ENCODE measurements at places on chromosomes 12 and 14.
A peak's percentile ranks its signal among the peaks of the same experiment; 100 is the strongest.

DNA sequence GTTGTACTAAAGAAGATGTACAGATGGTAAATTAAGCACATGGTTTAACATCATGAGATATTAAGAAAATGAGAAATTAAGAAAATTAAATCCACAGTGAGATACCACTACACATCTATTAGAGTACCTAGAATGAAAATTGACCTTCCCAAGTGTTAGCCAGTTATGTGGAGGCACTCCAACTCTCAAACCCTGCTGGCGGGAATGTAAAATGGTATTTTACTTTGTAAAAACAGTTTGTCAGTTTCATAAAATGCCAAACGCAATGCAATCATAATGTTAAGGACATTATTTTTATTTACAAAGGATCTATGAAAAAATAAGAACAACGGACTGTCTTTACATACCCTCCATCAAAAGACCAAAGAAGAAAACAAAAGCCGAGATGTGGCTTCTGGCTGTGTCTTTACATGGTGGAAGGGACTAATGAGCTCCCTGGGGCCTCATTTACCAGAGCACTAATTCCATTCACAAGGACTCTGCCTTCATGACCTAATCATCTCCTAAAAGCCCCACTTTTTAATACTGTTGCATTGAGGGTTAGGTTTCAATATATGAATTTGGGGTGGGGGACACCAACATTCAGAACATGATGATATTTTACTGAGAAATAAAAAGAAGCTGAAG lies 1178.7 kb downstream of the AACS start:
- no peak for DNase-seq

DNA sequence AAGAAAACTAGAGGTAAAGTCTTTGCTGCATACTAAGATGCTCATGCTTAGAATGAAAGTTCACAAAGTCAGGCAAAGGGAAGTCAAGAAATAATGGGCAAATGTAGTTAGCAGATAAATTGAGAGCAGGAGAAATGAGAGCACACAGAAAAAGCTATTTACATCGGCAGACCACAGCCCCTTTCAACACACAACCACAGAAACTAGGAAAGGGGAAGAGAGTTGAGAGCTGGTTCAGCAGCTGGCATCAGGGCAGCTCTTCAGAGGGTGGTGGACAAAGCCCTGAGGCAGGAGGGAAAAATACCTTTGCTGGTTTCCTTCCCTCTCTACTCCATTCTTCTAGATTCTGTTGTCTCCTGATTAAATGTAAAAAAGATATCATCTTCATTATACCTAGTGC lies 95.4 kb upstream of the ANO4 start:
- DNase-seq: peak; percentile 33

- DNase-seq: no peak
Observed at GRCh38 chr12:52498946-52499345, 5.9 kb upstream of the KRT6A start.

- no peak for DNase-seq
Observed at GRCh38 chr12:82867762-82868500, 181.2 kb downstream of the TMTC2 start.
